ENCODE measurements at places on chromosomes 1 and 21. TPM values are rescaled to one million over a fixed set of nuclear protein-coding genes. Genes with fewer than 3 reads are reported as not detected.

- DNase-seq: no peak
- no peak overlapping the region for H3K27ac ChIP-seq
- H3K4me1 ChIP-seq: no peaks in the 10 kb centered on the region
- no peak overlapping the region for H3K4me3 ChIP-seq
Measured at GRCh38 chr1:48532976-48533375, 61.0 kb upstream of the SPATA6 start.

- peaks cover 2% of the 10 kb centered on the region for H3K27me3 ChIP-seq
- H3K4me3 ChIP-seq: no peak overlapping the region
- no peak for DNase-seq
- no peak overlapping the region for H3K27ac ChIP-seq
Measured at GRCh38 chr1:201643835-201644104, 104.8 kb downstream of the NAV1 start.

- no peaks in the 10 kb centered on the region for H3K4me1 ChIP-seq
- H3K4me3 ChIP-seq: no peak overlapping the region
- H3K36me3 ChIP-seq: no peaks in the 10 kb centered on the region
- H3K27ac ChIP-seq: no peak overlapping the region
- DNase-seq: no peak
Measured at GRCh38 chr1:38745476-38746401, 113.8 kb downstream of the RRAGC start.

- DNase-seq: no peak
- no peak overlapping the region for H3K4me3 ChIP-seq
- no peak overlapping the region for H3K27ac ChIP-seq
- H3K27me3 ChIP-seq: no peaks in the 10 kb centered on the region
- no peaks in the 10 kb centered on the region for H3K36me3 ChIP-seq
- no peaks in the 10 kb centered on the region for H3K4me1 ChIP-seq
Measured at GRCh38 chr1:6163973-6164617, 16.0 kb downstream of the CHD5 start.

DNA sequence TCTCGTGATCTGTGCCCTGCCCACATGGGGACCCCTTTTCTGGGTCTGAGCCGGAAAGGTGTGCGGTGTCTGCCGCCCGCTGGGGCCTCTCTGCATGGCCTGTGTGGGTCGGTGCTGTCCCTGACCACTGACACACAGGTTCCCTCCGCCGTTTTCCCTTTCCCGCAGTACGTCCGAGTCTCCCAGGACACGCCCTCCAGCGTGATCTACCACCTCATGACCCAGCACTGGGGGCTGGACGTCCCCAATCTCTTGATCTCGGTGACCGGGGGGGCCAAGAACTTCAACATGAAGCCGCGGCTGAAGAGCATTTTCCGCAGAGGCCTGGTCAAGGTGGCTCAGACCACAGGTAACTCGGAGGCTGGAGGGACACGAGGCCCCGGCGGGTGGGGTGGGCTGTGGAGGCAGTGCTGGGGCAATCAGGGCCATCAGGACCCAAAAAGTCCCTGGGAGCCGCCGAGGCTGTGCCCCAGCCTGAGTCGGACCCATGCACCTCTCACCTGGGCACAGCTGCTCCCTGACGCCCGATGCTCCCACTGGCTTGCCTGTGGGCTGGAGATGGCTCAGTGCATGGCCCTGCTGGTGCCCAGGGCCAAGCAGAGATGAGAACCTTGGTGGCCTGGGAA, 13.3 kb downstream of the TRPM2 start:
- DNase-seq: no peak
- no peaks in the 10 kb centered on the region for H3K4me1 ChIP-seq
- no peak overlapping the region for H3K4me3 ChIP-seq
- no peaks in the 10 kb centered on the region for H3K27me3 ChIP-seq

DNA sequence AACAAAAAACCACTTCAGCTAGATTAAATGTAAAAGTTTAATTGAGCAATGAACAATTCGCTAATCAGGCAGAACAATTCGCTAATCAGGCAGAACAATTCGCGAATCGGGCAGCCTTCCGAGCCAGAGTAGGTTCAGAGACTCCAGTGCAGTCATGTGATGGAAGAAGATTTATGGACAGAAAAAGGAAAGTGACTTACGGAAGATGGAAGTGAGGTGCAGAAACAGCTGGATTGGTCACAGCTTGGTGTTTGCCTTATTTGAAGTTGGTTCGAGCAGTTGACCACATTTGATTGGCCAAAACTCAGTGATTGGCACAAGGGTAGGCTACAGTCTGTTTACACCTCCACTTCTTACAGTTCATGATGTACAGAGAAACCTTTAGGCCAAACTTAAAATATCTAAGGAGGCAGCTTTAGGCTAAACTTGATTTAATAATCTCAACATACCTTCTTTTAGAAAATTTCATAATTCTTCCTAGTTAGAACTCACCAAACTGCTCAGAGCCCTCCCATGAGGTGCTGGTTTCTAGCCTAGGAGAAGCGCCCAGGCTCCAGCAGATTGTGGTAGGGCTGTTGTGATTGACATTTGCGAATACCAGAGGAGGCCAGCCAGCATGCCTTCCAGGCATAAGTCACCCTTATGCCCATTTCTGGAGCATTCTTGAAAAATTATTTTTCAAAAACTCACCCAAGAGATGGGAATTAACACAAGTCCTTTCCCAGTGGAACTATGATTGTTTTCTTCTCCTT, 22.8 kb upstream of the KCNC4 start:
- H3K36me3 ChIP-seq: no peaks in the 10 kb centered on the region
- DNase-seq: no peak
- no peak overlapping the region for H3K27ac ChIP-seq
- peaks cover 5% of the 10 kb centered on the region for H3K4me1 ChIP-seq

The CSMD2 gene
- not detected for total RNA-seq

DNA sequence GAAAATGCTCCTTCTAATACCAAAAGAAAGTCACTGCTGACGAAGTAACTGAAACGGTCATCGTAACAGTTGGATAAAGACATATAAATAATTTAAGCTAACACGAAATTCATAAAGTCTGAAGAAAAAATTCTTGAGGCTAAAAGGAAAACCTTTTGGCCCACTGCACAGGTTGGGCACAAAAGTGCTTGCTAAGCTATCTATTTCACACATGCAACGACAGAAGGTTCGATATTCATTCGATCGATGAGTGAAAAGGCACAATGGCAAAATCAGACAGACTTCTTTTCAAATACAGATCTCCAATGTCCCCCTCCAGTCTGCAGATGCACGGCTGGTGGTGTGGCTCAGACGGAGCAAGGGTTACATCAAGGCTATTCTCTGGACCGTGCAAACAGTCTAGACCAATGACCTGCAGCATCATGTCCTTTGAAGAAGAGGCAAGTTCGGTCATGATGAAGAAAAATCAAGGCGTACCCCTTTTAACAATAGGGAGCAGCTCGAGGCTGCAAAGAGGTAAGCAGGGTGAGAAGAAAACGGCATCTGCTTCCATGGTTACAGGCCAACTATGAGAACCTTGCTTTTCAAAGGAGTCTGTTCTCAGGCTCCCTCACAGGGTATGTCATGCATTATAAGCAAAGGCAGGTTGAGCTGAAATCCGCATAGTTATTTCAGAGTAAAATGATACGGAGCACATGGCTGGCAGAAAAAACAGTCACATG, 579.6 kb downstream of the USP25 start:
- H3K27ac ChIP-seq: no peak overlapping the region
- no peaks in the 10 kb centered on the region for H3K4me1 ChIP-seq
- H3K36me3 ChIP-seq: no peaks in the 10 kb centered on the region
- no peak for DNase-seq

GRCh38 chr1:205374210-205375078, 17.7 kb upstream of the KLHDC8A start:
- H3K4me1 ChIP-seq: no peaks in the 10 kb centered on the region
- no peak overlapping the region for H3K27ac ChIP-seq
- no peak overlapping the region for H3K4me3 ChIP-seq
- no peak for DNase-seq

DNA sequence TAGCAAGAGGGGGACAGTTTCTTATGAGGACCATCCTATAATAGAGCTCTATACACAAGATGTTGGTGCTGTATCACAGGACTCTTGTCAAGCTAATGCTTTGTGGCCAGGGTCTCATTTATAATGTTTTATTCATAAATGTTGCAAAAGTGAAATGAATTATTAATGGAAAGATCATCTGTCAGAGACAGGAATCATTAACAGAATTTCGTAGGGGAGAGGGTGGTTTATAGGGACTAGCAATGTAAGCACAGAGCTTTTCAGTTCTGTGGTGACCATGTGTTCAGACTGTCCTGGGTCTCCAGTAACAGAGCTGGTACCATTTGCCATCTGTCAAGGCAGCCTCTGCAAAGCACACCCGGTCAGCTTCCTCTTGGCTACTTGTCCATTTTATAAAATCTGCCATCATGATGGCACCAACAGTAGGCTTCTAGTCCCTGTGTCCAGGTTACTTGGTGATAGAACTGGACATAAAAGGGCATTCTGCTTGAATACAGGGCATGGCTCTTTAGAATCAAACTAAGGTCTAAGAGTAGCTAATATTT, 36.2 kb downstream of the LPAR3 start:
- H3K4me3 ChIP-seq: no peak overlapping the region
- H3K27ac ChIP-seq: no peak overlapping the region
- no peaks in the 10 kb centered on the region for H3K36me3 ChIP-seq
- no peak for DNase-seq
- H3K4me1 ChIP-seq: peaks cover 7% of the 10 kb centered on the region
- no peaks in the 10 kb centered on the region for H3K27me3 ChIP-seq

- no peak overlapping the region for H3K27ac ChIP-seq
- peak overlapping the region; percentile 41 for H3K4me3 ChIP-seq
- peaks cover 5% of the 10 kb centered on the region for H3K4me1 ChIP-seq
Measured at GRCh38 chr1:88462488-88463261, 221.4 kb upstream of the PKN2 start.

DNA sequence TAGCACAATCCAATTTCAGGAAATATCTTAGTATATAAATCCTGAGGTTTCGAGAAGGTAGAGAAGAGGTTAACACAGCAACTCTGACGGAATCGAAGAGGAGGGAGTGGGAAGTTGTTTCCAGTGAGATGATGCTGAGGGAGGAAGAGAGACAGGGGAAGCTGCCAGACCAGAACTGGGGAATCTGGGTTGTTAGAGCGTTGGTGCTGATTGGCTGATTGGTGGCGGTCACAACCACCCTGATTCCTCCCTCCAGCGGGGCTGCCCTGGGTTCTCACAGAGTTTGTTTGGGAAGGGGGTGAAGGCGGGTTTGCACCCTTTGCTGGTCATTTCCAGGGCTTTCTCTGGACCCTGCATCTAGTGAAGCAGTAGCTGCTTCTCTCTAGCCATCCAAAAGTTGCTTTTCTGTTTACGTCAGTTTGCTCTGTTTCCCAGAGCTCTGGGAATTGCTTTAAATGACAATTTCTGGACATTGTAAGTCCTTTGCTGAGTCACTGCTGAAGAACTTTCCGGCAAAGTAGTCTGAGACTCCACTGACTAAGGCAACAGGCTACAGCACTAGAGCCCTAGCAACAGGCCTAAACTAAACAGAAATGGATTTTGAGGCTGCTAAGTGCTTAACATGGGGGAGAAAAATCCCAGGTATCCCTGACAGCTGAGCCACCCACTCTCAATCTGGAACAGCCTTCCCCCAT, 90.1 kb downstream of the TENT5C start:
- no peak overlapping the region for H3K27ac ChIP-seq
- H3K4me3 ChIP-seq: no peak overlapping the region
- H3K36me3 ChIP-seq: no peaks in the 10 kb centered on the region
- no peaks in the 10 kb centered on the region for H3K27me3 ChIP-seq
- DNase-seq: no peak

The KRTAP13-2 gene
- not detected for total RNA-seq

DNA sequence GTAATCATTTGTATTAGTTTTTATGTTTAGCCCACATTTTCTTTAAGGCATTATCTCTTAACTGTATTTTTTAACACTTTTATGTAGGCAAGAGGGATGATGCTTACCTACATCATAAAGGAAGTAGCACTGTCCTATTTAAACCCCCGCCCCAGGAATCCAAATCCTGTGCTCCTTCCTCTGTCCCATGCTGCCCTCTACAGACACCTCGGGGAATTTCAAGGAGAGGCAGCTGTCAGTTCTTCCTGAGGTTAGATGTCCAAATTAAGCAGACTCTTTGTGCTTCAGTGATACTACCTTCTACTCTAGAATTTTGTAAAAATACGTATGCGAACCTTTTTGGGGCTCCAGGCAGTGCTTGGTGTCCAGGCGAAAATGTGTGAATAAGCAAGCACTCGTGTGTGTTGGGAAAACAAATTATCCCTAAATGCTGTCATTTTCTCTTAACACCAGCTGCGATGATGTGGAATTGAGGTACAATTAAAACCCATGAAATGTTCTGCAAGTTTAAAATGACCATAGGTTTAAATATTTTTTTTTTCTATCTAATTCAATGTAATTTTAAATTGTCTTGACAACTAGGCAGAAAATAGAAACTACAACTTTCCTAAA, 19.2 kb downstream of the CRCT1 start:
- no peak overlapping the region for H3K4me3 ChIP-seq
- H3K27ac ChIP-seq: no peak overlapping the region
- H3K36me3 ChIP-seq: no peaks in the 10 kb centered on the region
- DNase-seq: peak; percentile 33
- peaks cover 4% of the 10 kb centered on the region for H3K27me3 ChIP-seq

The CASQ1 gene
- not detected for total RNA-seq

The AMY2A gene
- 0.28 TPM for total RNA-seq

The ST3GAL3 gene
- 26.0 TPM for total RNA-seq

DNA sequence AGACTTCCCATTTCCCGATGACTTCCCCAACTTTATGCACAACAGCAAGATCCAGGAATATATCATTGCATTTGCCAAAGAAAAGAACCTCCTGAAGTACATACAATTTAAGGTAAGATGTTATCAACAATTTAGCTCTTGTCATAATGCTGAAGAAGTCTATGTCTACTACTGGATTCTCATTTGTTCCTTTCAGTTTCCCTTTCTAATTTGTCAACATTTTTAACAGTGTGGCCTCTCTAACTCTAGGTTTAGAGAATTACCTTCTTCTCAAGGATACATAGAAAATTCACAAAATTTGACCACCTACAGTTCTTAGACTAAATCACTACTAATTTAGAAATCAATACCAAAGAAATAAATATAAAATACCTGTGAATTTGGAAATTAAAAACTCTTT, 13.2 kb downstream of the FMO3 start:
- H3K4me1 ChIP-seq: no peaks in the 10 kb centered on the region
- no peaks in the 10 kb centered on the region for H3K36me3 ChIP-seq
- H3K4me3 ChIP-seq: no peak overlapping the region
- no peaks in the 10 kb centered on the region for H3K27me3 ChIP-seq
- H3K27ac ChIP-seq: no peak overlapping the region
- DNase-seq: no peak

GRCh38 chr1:56160773-56161315, 418.5 kb downstream of the PLPP3 start:
- no peaks in the 10 kb centered on the region for H3K36me3 ChIP-seq
- DNase-seq: no peak
- no peaks in the 10 kb centered on the region for H3K4me1 ChIP-seq
- H3K27me3 ChIP-seq: no peaks in the 10 kb centered on the region
